ENCODE measurements at places on chromosomes 4 and X. TPM values are rescaled to one million over a fixed set of nuclear protein-coding genes. Genes with fewer than 3 reads are reported as not detected.
A peak's percentile ranks its signal among the peaks of the same experiment; 100 is the strongest.

- no peak for DNase-seq
Measured at GRCh38 chr4:74166818-74167217, 8.9 kb downstream of the MTHFD2L start.

ATP2B3 gene
- not detected for total RNA-seq

HTRA3 gene
- total RNA-seq, result 11.5 TPM

REPS2 gene
- total RNA-seq, result 0.59 TPM

- peak; percentile 91 for DNase-seq
Measured at GRCh38 chrX:107718156-107718621, 57.4 kb downstream of the TSC22D3 start.

DNA sequence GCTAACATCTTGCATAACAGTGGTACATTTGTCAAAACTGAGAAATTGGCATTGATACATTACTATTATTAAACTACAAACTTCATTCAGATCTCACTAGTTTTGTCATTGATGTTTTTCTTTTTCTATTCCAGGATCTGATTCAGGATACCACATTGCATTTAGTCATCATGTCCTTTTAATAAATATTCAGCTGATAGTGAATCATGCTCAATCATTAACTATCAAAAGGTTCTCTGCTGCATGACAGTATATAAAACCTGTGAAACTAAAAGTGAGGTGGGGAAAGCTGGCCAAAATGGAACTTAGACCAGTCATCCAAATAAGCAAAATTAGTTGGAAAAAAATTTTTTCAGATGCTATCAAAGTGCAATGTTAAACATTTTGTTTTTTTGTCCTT is 28.1 kb upstream of the HS6ST2 start:
- no peak for DNase-seq
